ENCODE measurements at places on chromosomes 11 and 22. TPM values are rescaled to one million over a fixed set of nuclear protein-coding genes. Genes with fewer than 3 reads are reported as not detected.

The NADSYN1 gene
- total RNA-seq, result 79.7 TPM

DNA sequence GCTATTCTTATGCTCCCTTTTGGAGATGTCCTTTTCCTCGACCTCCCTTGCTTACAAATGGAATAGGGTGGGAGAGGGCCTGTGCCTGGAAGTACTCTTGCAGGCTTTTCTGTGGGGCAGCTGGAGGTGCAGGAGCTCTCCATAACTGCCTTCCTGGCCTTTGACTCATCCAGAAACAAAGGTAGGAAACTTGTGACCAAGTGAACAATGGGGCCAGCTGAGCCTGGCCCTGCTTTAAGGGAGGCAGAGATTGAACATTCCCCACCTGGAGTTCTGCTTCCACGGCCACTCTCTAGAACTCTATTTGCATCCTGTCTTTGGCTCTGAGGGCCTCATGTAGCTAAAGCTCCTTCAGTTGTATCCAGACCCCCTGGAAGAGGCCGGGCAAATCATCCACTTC is 5.1 kb upstream of the LYVE1 start:
- no peaks in the 10 kb centered on the region for H3K36me3 ChIP-seq
- H3K4me3 ChIP-seq, result no peak overlapping the region
- H3K27me3 ChIP-seq, result no peaks in the 10 kb centered on the region
- no peak for DNase-seq

DNA sequence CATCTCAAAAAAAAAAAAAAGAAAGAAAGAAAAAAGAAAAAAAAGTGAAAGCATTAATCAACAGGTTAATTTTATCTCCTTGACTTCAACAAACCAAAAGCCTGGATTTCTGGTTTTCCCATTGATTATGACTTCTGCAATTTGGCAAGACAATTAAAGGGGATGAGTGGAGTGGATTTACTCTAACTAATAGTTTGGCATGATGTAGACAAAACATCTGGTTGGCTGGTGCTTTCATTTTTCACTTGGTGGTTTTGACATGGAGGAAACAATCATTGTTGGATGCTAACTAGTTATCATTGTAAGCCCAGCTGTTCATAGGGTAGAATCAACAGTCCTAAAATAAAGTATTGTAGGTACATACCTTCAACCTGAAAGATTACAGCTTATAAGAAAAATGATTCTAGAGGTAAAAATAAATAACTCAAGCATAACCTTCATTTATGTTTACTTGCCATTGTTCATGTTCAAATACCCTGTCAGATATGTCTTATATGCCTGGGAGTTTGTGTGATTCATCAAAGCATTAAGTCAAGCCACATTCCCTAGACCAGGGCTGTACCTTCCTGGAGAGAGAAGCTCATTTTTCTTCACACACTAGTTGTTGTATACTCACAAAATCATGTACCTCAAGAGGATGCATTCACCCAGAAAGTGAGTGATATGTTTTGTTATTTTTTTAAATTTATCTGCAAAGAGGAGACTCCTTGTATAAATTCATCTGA is 15.1 kb downstream of the FIBIN start:
- no peak overlapping the region for H3K27ac ChIP-seq
- H3K27me3 ChIP-seq, result no peaks in the 10 kb centered on the region
- H3K4me1 ChIP-seq, result no peaks in the 10 kb centered on the region
- H3K36me3 ChIP-seq, result no peaks in the 10 kb centered on the region
- DNase-seq, result no peak

- H3K27me3 ChIP-seq, result no peaks in the 10 kb centered on the region
- H3K36me3 ChIP-seq, result no peaks in the 10 kb centered on the region
- no peak overlapping the region for H3K4me3 ChIP-seq
- peaks cover 29% of the 10 kb centered on the region for H3K4me1 ChIP-seq
- no peak for DNase-seq
- no peak overlapping the region for H3K27ac ChIP-seq
Observed at GRCh38 chr22:32024796-32025195, 18.3 kb upstream of the SLC5A1 start.

The SLC25A45 gene
- 2.9 TPM for total RNA-seq

DNA sequence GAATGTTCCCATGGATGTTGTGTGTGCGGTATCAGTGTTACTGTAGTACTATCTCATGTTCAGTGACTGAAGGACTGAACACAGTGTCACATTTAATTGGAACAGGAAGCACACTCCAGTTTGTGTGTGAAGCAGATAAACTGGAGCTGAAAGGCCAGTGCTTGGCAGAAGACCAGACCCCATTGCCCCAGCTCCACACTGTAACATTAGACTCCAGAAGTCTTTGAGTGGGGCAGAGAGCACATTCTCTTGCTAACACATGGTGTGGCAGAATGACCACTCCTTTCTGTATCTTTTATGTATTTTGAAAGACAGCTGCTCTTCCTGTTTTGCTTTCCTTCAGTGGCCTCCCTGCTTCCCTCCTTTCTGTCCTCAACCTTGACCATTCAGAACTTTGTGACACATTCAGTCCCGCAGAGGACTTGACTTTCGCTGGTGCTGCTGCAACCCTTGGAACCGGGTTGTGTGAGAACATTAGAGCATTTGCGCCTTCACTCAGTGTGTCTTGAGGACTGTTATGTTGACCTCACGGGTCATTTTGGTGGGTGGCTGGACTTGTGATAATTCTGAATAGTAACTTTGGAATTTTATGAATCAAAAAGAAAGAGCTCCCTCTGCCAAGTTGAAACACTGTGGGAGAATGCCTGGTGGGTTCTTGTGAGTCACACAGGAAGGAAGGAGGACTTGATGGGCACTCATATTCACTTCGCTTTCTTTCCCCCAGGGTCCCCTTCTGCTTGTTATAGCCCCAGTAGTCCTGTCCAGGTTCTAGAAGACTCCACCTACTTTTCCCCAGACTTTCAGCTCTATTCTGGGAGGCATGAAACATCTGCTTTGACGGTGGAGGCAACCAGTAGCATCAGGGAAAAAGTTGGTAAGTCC is 26.4 kb downstream of the AMOTL1 start:
- H3K4me3 ChIP-seq, result no peak overlapping the region
- H3K4me1 ChIP-seq, result peaks cover 51% of the 10 kb centered on the region
- DNase-seq, result peak; percentile 33
- peaks cover 5% of the 10 kb centered on the region for H3K36me3 ChIP-seq
- no peak overlapping the region for H3K27ac ChIP-seq
- H3K27me3 ChIP-seq, result no peaks in the 10 kb centered on the region

DNA sequence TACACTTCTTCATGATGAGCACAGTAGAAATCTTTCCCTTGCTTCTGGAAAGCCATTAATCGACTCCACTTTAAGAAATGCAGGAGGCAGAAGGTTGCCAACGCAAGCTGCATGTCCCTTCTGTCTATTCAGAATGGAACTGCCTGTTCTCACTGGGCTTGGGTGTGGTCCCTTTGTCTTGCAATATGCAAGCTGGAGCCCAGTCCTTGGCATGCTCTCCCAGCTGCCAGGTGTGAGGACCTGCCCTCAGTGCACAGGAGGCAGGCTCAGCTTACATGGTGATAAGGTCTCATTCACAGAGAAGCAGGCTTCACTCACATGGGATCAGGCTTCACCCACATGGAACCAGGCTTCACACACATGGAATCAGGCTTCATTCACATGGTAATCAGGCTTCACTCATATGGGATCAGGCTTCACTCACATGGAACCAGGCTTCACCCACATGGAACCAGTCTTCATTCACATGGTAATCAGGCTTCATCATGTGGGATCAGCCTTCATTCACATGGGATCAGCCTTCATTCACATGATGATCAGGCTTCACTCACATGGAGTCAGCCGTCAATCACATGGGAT is 59.2 kb upstream of the USP47 start:
- H3K27ac ChIP-seq, result no peak overlapping the region
- H3K27me3 ChIP-seq, result peaks cover 66% of the 10 kb centered on the region
- DNase-seq, result no peak
- H3K4me1 ChIP-seq, result peaks cover 8% of the 10 kb centered on the region
- H3K36me3 ChIP-seq, result no peaks in the 10 kb centered on the region

DNA sequence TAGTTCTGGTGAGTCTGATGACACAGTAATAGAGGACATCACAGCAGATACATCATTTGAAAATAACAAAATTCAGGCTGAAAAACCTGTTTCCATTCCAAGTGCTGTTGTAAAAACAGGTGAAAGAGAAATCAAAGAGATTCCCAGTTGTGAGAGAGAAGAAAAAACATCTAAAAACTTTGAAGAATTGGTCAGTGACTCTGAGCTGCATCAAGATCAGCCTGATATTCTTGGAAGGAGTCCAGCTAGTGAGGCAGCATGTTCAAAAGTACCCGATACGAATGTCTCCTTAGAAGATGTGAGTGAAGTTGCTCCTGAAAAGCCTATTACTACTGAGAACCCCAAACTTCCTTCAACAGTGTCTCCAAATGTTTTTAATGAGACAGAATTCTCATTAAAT is 38.7 kb downstream of the RTN3 start:
- no peaks in the 10 kb centered on the region for H3K4me1 ChIP-seq
- no peak overlapping the region for H3K27ac ChIP-seq

- DNase-seq, result no peak
- H3K36me3 ChIP-seq, result no peaks in the 10 kb centered on the region
- H3K27ac ChIP-seq, result no peak overlapping the region
- H3K27me3 ChIP-seq, result no peaks in the 10 kb centered on the region
Observed at GRCh38 chr11:72398058-72398758, 36.1 kb downstream of the CLPB start.

GRCh38 chr11:98895936-98896335 is 124.8 kb upstream of the CNTN5 start:
- no peak overlapping the region for H3K4me3 ChIP-seq
- no peaks in the 10 kb centered on the region for H3K4me1 ChIP-seq

GRCh38 chr11:113651023-113651422 is 55.1 kb downstream of the TMPRSS5 start:
- H3K4me1 ChIP-seq, result peaks cover 8% of the 10 kb centered on the region
- DNase-seq, result no peak
- no peaks in the 10 kb centered on the region for H3K27me3 ChIP-seq
- no peak overlapping the region for H3K27ac ChIP-seq
- no peaks in the 10 kb centered on the region for H3K36me3 ChIP-seq

GRCh38 chr22:17086788-17087497 is 2.1 kb downstream of the IL17RA start:
- DNase-seq, result no peak
- H3K36me3 ChIP-seq, result peaks cover 23% of the 10 kb centered on the region
- peaks cover 13% of the 10 kb centered on the region for H3K4me1 ChIP-seq
- H3K27me3 ChIP-seq, result no peaks in the 10 kb centered on the region
- H3K4me3 ChIP-seq, result no peak overlapping the region

GRCh38 chr11:10323793-10324170 is 18.9 kb downstream of the ADM start:
- H3K36me3 ChIP-seq, result peaks cover 6% of the 10 kb centered on the region
- peaks cover 8% of the 10 kb centered on the region for H3K27me3 ChIP-seq
- H3K4me1 ChIP-seq, result peaks cover 27% of the 10 kb centered on the region
- no peak for DNase-seq

DNA sequence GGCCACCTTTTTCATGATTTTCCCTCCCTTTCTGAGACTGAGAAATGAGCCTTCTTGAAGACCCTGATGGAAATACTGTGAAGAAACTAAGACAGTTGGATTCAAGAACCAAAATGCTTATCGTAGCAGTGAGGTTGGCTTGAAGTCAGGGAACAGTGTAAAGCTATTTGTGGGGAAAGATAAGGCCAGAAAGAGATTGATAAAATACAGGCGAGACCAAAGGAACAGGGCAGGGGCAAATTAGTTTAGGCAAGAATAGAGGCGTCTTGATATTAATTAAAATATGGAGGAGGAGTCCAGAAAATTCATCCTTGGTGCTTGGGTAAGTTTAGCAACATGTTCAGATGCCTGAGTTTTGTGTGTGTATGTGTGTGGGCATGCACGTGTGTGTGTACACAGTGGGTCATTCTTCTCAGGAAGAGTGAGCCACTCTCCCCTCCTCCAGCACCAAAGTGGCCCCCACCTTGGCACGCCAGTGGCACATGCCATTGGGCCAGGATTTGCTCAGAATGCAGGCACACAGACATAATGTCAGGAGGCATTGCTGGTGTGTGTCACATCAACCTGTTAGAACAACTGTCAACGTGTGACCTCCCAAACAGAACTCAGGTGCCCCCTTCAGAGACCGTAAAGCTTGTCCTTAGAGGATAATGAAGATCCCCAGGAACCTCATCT is 3.9 kb upstream of the EHF start:
- H3K36me3 ChIP-seq, result peaks cover 21% of the 10 kb centered on the region
- H3K4me1 ChIP-seq, result peaks cover 50% of the 10 kb centered on the region
- DNase-seq, result no peak
- no peak overlapping the region for H3K4me3 ChIP-seq

The OR8G5 gene
- total RNA-seq, result not detected

The PLAAT4 gene
- 269 TPM for total RNA-seq

GRCh38 chr11:132358573-132358953 is 988.1 kb downstream of the NTM start:
- no peak overlapping the region for H3K27ac ChIP-seq
- no peaks in the 10 kb centered on the region for H3K27me3 ChIP-seq
- no peaks in the 10 kb centered on the region for H3K4me1 ChIP-seq

- no peak overlapping the region for H3K27ac ChIP-seq
- no peak overlapping the region for H3K4me3 ChIP-seq
Observed at GRCh38 chr11:77435972-77436371, 37.9 kb downstream of the PAK1 start.

GRCh38 chr11:86574493-86575207 is 97.8 kb downstream of the ME3 start:
- no peak for DNase-seq
- H3K4me1 ChIP-seq, result peaks cover 41% of the 10 kb centered on the region
- H3K4me3 ChIP-seq, result no peak overlapping the region
- no peaks in the 10 kb centered on the region for H3K36me3 ChIP-seq

The CCDC117 gene
- total RNA-seq, result 27.0 TPM

DNA sequence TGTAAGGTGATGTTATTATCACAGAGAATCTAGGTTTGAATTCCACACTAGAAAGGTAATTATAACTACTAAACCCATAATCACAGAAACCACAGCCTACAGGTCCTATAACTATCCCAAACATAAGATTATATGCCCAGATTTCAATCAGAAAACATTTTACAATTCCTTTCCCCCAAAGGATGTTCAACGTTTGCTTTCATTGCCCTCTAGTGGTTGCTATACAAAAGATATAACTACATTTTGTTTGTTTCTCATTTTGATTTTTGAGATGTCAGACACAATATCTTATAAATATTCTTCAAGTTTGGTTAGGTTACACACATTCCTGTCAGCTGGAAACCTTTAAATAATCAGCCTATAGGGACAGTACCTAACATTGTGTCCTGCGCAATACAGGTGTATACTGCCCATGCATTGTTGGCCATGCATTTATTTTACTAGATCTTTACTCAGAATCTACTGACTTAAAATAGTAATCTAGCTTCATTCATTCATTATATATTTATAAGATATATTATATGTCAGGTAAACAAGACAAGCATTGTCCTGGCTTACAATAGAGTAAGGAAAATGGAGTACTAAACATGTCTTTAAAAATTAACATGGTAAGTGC is 530.5 kb upstream of the CCDC90B start:
- no peak overlapping the region for H3K27ac ChIP-seq
- H3K4me1 ChIP-seq, result no peaks in the 10 kb centered on the region
- no peak overlapping the region for H3K4me3 ChIP-seq
- peaks cover 23% of the 10 kb centered on the region for H3K27me3 ChIP-seq
- no peak for DNase-seq
